ENCODE measurements at places on chromosomes 2 and 18. TPM values are rescaled to one million over a fixed set of nuclear protein-coding genes. Genes with fewer than 3 reads are reported as not detected.

GREB1 gene
- 1.1 TPM for total RNA-seq

HPCAL1 gene
- 57.2 TPM for total RNA-seq

SIX3 gene
- not detected for total RNA-seq

INPP5D gene
- total RNA-seq: under 0.01 TPM

ZNF892 gene
- total RNA-seq: 6.5 TPM

EFEMP1 gene
- 1,564 TPM for total RNA-seq

IL36B gene
- not detected for total RNA-seq

C18orf32 gene
- total RNA-seq: 16.6 TPM

LCT gene
- under 0.01 TPM for total RNA-seq

BARD1 gene
- 18.5 TPM for total RNA-seq

TUBB8B gene
- not detected for total RNA-seq

NT5C1B gene
- not detected for total RNA-seq

EPB41L5 gene
- total RNA-seq: 11.2 TPM

IL37 gene
- total RNA-seq: not detected

FRZB gene
- total RNA-seq: 0.36 TPM

GRCh38 chr2:152240559-152241231 lies 65.1 kb upstream of the STAM2 start:
- no peak for DNase-seq

DNA sequence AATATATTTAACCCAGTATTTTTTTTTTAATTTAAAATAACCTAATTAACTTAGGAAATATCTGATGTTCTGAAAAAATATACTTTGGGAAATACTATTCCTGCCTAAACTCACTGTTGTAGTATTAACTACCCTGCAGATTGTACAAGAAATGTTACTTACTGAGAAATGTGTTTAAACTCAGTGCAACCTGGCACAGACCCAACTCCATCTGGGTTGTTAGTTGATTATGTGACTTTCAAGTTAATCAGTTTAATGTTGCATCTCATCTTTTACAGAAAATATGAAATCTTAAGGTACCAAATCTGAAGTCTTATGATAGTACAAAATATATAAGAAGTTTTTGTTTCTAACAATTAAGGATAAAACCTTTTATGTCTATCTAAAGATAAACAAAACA lies 27.3 kb downstream of the VAPA start:
- no peak for DNase-seq

GRCh38 chr2:230423851-230424458 lies 8.0 kb downstream of the SP100 start:
- DNase-seq: peak; percentile 62

DNA sequence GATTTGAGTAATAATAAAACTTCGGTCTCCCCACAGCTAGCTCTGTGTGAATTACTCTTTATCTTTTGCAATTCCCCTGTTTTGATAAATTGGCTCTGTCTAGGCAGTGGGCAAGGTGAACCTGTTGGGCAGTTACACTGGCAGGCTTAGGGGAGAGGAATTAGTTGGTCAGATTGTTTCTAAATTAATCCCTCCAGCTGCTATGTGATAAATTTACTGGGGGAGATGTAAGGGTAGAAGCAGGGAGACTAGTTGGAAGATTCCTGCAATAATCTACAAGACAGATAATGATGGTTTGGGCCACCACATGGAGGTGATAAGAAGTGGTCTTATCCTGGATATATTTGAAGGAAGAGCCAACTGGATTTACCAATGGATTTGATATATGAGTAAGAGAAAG lies 118.5 kb upstream of the TACR1 start:
- DNase-seq: no peak

- no peak for DNase-seq
Observed at GRCh38 chr2:164260506-164260905, 360.8 kb downstream of the GRB14 start.

DNA sequence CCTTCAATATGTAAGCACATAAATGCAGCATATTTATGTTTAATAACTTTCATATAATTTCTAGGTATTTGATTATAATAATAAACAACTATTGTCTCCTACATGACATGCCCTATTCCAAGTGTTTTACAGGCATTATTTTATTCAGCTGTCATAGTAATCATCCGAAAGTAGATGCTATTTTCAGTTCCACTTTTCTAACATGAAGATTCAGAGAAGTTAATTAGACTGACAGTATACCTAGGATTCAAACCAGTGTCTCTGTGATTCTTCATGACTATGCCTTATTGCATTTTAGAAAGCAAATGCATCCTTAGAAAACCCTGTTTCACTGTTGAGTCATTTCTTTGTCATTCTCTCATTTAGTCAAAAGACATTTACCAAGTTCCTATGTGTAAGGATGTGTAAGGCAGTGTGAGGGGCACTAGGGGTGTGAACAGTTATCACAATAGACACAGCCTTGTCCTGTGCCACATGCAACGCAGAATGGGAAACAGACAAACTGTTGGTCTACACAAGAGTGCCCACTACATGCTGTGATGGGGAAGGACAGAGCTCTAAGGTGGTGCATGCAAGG lies 79.8 kb downstream of the DTNA start:
- DNase-seq: peak; percentile 23

DNA sequence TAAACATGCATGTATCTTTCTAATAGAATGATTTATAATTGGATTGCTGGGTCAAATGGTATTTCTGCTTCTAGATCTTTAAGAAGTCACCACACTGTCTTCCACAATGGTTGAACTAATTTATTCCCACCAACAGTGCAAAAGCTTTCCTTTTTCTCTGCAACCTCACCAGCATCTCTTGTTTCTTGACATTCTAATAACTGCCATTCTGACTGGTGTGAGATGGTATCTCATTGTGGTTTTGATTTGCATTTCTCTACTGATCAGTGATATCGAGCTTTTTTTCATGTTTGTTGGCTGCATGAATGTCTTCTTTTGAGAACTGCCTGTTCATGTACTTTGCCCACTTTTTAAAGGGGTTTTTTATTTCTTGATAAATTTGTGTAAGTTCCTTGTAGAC lies 182.5 kb downstream of the ANKRD44 start:
- DNase-seq: no peak

DNA sequence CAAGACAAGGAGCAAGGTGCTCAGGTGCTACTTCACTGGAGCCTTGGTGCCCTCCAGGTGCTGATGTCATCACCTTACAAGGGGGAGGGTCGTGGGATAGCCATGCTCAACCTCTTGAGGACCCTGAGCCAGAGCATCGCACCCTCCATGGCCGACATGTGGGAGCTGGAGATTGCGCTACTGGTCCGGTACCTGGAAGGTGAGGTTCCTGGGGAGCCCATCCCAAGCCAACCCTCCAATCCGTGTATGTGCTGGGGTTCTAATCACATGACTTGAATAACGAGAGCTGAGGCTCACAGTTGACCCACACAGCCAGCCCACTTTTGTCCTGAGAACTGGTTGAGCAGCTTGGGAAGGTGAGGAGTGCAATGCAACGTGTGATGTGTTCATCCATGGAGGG lies 25.9 kb downstream of the MROH2A start:
- peak; percentile 32 for DNase-seq

- no peak for DNase-seq
Observed at GRCh38 chr2:172011812-172012575, 12.2 kb downstream of the METAP1D start.

DNA sequence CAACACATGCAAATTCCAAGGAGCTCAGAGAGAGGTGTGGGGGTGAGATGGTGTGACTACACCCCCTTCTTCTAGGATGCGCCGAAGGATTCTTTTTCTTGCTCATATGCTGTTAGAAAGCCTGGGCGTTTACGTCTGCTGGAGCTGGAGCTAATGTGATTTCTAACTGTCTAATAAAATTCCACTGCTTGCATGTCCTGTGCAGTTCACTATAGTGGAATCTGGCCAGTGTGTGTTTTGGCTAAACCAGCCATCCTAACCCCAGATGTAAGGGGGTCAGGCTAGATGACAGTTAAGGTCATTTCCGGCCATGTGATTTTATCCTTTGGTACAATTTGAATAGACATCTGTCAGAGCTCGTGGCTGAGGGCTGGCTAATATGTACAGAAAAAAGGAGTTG lies 194.1 kb downstream of the PRKCE start:
- DNase-seq: no peak

DNA sequence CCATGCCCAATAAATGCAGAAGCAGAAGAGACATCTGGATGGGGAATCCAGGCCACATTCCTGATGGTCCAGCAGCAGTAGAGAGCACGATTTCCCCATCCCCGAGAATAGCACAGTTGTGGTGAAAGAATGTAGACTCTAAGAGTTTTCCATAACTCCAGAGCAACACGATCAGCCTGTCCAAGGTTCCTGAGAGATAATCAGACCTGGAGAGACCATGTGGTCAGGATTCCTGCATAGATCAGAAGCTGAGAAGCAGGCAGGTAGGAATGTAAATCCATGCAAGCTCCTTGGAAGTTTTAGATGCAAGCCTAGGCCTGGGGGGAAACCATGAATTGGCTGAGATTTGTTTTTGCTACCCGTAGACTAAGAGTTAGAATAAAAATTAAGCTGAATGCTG lies 34.2 kb upstream of the PTPRM start:
- no peak for DNase-seq

DNA sequence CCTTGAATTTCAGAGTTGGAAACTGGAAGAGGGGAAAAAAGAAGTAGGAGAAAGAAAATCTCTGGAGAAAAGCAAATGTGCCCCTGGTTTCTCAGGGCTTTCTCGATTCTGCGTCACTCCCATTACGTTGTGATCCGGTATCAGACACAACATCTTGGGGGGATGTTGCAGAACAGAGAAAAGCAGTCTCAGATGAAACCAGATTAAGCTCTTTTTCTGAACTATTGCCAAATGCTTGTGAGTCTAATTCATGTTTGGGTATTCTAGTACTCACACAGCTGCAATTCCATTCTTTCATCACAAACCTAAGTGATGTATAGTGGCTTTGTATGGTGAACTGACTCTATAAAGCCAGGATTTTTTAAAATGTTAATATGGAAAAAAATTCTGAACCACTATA lies 233.2 kb downstream of the TCF4 start:
- DNase-seq: no peak

GRCh38 chr18:71442731-71443141 lies 1101.4 kb downstream of the CBLN2 start:
- no peak for DNase-seq

- DNase-seq: no peak
Observed at GRCh38 chr2:236702657-236703372, 133.2 kb downstream of the ACKR3 start.

DNA sequence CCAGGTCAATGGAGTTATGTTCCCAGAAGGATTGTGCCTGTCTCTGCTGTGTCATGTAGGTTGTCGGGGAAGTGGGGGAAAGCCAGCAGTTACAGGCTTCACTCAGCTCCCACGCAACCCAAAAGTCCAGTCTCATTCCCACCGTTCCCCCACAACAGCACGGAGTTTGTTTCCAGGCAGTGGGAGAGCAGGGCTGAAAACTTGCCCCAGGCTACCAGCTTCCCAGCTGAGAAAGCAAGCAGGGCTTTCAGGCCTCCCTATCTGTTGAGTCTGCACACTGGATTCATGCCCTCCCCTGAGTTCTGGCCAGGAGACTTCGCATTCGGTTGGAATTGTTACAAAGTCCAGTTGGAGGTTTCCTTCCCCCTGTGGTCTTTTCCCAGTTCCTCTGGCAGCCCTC lies 76.3 kb downstream of the TMX3 start:
- no peak for DNase-seq

- DNase-seq: no peak
Observed at GRCh38 chr2:8438996-8439395, 242.9 kb upstream of the ID2 start.

- DNase-seq: peak; percentile 53
Observed at GRCh38 chr2:202038471-202039277, 5.0 kb downstream of the FZD7 start.

GRCh38 chr2:128323555-128323931 lies 4.9 kb upstream of the HS6ST1 start:
- DNase-seq: peak; percentile 85

DNA sequence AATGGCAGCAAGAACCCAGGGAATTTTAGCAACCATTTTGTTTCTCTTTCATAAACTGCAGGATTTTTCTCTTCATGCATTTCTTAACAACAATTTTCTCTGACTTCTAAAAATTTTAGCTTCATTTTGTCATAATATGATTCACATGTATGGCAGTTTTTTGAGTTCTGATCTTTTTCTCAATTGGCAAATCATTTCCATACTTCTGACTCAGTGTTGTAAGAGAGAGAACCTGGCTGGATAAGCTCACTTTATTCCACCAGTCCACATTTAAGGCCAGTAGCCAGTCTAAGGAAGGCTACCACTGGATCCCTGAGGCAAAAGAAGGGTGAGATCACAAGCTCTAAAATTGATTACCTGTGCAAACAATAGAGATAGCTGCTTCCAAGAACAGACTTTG lies 42.8 kb upstream of the COL3A1 start:
- peak; percentile 68 for DNase-seq

- DNase-seq: no peak
Observed at GRCh38 chr2:226030369-226030768, 630.9 kb downstream of the NYAP2 start.

DNA sequence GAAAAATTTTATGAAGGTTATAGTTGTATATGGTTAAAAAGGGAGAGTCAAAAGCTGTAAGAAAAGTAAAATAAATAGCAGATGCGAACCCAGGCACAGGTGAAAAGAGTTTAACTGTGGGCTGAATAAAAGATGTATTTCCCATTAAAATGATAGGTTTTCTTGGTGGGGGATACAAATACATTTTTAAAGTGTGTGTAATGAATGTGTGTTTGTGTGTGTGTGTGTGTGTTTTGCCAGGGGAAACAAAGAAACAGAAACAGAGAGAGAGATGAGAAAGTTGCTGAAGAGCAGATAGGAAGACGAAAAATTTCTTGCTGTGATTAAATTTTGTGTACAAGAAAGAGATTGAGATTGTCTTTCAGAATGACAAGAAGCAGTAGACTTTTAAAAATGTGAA lies 12.1 kb downstream of the TFPI start:
- DNase-seq: peak; percentile 27

DNA sequence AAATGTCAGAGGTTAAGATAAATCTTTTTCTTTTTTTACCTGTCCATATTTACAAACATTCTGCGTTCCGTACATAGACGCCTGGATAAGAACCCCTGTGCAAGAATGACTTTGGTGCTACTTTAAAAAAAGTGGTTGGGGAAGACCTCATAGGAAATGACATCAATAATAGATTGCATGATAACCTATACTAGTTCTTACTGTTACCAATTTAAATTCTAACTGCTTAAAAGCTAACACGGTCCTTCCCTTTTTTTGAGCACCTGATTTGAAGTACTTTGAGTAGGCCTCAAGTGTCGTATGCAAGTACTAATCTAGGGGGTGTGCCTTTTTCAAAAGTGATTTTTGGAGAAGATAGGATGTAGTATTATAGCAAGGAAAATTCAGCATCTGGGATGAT lies 2.1 kb downstream of the SLC39A10 start:
- DNase-seq: no peak

GRCh38 chr2:64640153-64641044 lies 13.3 kb downstream of the SERTAD2 start:
- no peak for DNase-seq

DNA sequence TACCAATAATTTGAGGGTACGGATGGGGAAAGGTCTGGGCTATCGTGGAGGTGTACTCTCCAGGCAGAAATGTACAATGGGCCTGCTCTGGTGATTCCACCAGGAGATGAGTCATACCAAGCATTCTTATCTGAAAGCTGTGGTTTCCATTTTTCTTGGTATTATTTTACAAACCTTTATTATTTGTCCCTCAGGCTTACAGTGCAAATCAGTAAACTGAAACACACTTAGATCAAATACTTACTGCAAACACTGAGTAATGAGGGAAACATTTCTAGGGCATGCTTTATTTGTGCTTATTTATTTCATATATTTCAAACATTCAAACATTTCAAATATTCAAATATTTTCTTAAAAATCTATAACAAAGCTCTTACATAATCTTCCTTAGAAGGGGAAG lies 319.8 kb downstream of the RND3 start:
- DNase-seq: peak; percentile 18

Measured in osteoblast (primary cell).